HepG2 (cell line): ENCODE measurements at places on chromosomes 3 and 15. TPM values are rescaled to one million over a fixed set of nuclear protein-coding genes. Genes with fewer than 3 reads are reported as not detected.

DNA sequence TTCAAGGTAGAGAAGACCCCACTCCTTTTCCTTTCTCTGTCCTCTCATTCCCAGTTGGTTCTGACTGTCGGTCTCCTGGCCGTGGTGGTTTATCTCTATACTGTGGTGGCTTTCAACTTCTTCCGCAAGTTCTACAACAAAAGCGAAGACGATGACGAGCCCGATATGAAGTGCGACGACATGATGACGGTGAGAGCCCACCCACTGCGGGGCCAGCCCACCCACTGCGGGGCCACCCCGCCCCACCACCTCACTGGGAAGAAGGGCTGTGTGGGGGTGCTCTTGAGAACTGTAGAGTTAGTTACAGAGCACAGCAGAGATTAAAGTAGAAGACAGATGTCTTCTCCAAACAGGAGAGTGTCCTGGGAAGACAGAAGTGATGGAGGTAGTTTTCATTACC is 110.6 kb upstream of the CHRM5 start:
- DNase-seq, result no peak

DNA sequence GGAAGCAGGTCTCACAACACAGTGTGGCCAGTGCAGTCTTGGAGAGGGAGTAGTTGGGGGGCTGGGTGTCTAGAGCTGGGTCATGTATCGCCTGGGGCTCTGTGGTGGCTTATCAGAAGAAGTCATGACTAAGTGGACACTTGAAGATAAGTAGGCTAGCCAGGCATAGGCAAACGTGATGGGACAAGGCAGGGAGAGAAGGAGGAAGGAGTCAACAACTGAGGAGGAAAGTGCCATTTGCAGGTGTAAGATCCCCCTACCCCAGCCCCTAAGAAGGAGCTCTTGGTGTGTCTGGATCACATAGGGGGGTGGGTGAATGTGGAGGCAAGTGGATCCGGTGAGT is 352.3 kb downstream of the LRTM1 start:
- DNase-seq, result no peak

GRCh38 chr15:31135523-31135922 is 34.0 kb upstream of the TRPM1 start:
- DNase-seq, result no peak

- no peak for DNase-seq
Measured at GRCh38 chr3:11009898-11010297, 17.4 kb downstream of the SLC6A1 start.

DNA sequence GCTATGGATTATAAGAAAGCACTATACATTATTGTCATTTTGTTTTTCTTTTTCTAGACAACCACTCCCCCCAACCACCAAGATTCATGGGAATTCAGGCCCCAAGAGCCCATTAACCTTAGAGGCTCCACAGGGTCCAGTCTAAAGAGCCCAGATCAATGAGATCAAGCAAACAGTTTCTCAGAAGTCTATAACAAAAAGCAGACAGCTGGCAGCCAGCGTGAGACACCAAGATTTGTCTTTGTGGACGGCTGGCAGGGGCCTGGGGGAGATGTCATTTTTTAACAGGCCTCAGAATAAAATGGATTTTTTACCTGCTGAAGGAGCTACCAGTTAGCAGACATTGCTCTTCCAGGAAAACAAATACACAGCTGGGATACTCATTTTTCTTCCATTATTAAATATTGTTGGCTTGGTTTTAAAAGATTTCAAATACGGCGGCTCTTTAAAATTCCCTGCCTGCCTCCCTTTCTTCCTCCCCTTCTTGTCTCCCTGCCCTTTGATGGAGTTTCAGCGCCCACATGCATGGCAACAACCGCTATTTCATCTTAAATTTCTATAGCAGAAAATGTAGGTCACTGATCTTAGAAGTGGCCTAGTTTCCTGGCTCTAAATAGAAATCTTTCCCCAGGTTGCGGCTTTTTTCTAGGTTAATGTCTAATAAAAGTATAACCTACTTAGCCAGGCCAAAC is 130.6 kb downstream of the FAM174B start:
- DNase-seq, result no peak

DNA sequence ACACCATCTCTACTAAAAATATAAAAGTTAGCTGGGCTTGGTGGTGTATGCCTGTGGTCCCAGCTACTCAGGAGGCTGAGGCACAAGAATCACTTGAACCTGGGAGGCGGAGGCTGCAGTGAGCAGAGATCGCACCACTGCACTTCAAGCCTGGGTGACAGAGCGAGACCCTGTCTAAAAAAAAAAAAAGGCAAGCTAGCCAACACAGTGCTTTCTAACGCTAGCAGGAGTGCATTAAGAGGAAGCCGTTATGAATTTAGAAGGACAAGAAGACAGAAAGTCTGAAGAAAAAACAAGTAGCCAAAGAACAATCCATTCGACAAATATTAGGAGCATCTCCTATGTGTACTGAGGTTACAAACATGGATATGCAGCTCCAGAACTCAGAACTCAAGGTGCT is 28.6 kb downstream of the BHLHE40 start:
- DNase-seq, result no peak

- DNase-seq, result peak; percentile 93
Measured at GRCh38 chr15:43824302-43825246, at the start of gene MFAP1. Gene MFAP1 (minus strand): TSS chr15:43824690. CDS start chr15:43824569, 121 bp downstream.

DNA sequence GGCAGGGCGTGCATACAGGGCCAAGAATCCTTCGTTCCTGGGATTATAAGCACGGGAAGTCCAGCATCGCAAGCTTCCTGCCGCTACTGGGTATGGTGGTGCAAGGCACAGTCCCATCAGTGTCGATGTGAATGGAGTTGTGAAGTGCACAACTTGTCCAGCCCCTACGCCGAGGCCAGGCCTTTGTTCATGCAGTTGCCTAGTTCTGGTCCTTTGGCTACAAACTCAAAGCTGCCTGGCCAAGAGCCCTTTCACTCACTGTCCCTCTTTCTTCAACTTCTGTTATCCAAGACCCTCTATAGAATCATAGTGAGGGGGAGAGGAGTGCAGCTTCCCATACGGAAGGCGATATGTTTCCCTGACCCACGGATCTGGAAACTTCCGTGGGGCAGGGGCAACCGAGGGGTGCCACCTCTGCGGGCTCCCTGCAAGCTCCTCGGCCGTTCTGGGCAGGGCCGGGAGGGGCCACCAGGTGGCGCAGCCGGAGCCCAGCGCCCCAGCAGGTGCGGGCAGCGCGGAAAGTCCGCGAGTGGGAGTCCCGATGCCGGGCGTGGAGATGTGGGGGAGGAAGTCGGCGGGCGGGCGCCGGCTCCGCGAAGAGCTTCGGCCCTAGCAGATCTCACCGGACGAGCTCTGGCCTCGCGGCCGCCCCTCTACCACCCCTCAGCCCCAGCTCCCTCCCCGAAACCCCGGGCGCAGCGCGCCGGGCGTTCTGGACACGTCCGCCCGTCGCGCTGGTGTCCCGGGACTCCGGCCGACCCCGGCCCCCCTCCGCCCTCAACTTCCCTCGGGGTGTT is 693 bp downstream of the RASGRP1 start:
- DNase-seq, result no peak

- no peak for DNase-seq
Measured at GRCh38 chr3:13785853-13786436, 93.9 kb downstream of the WNT7A start.

DNA sequence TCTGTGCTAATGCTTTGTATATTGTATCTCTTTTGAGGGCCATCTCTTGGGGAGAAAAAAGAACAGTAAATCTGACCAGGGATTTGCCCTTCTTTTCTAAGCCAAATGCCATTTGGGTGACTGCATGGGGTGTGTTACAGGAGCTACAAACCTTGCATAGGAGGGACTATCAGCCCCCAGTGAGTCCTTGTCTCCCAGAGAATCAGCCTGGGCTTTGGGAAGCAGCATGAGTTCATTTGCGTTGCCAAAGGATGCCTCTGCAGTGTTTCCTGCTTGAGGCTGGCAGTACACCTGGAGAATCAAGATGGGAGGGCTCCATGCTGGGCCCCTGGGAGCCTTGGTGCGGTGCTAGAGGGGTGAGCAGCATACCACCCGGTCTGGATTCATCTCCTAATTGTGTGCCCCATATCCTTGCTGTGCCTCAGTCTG is 49.6 kb upstream of the POLG start:
- DNase-seq, result no peak

- no peak for DNase-seq
Measured at GRCh38 chr3:160893207-160893606, 137.2 kb downstream of the PPM1L start.

DNA sequence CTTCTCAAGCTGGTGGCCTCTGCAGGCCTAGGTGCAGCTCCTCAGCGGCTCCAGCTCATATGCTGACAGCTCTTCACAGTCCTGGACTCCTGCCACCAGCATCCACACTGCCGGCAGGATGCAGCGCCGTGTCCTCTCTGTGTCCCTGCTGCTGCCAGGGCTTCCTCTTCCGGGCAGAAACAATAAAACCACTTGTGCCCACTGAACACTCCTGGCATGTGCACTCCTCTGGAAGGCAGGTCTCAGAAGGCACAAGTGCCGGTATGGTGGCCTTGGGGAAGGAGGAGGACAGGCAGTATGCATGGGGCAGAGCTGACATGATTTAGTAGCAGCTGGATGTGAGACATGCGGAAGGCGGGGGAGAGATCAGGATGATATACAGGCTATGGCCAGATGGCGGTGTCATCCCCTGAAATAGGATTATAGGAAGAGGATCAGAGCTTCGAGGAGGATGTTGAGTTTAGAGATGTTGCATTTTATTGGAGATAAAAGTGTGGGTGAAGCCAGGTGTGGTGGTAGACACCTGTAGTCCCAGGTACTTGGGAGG is 7.5 kb upstream of the MAN2A2 start:
- DNase-seq, result no peak

- DNase-seq, result no peak
Measured at GRCh38 chr3:142889212-142890014, 530 bp upstream of the PCOLCE2 start.

DNA sequence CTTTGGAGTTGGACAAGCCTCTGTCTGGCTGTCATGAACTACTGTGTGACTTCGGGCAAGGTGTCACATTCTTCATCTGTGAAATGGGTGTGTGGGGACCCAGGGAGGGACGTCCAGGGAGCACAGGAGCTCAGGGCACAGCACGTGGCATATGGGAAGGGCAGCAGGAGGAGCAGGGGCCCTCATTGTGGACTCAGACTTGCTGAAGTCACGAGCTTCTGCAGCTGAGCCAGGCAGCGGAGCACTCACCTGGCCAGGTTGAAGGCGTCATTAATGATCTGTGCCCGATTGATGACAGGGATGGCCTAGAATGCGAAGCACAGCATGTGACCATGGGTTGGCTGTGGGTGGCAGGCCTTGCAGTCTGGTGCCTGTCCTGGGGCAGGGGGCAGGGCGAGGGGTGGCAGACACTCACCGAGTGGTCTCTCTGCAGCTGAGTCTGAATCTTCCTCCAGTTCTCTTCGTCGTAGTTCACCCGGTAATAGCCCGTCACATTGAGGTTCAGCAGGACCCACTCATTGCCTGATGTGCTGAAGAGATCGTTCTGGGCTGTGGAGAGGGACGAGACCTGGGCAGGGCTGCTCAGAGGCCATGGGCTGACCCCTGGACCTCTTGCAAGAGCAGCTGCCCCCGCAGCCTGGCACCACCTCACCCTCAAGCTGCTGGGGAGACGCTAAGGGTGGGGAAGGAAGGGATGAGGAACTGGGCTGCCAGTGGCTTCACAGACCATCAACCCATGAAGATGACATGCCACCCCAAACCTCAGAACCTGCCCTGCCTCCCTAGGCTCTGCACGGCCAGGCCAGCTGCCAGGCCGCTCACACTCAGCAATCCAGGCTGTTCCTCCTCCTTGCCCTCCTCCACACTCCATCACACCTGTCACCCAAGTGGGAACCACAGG is 15.4 kb downstream of the ANPEP start:
- no peak for DNase-seq

The ECE2 gene
- 0.03 TPM in 1 of 2 replicates, not detected in the other for polyA plus RNA-seq

The GOLGA8T gene
- polyA plus RNA-seq, result 0.07 TPM in 1 of 2 replicates, not detected in the other

The CEMIP gene
- 14.2 and 28.5 TPM in 2 replicates for polyA plus RNA-seq

The DTWD1 gene
- 10.8 and 12.7 TPM in 2 replicates for polyA plus RNA-seq

The ERC2 gene
- 0.08 and 0.16 TPM in 2 replicates for polyA plus RNA-seq

The ROPN1 gene
- polyA plus RNA-seq, result not detected in 2 replicates

The DLL4 gene
- 0.25 and 0.27 TPM in 2 replicates for polyA plus RNA-seq

The EFHB gene
- polyA plus RNA-seq, result 0.42 and 0.69 TPM in 2 replicates

The ATP13A5 gene
- polyA plus RNA-seq, result not detected in 2 replicates

The NPTN gene
- polyA plus RNA-seq, result 77.8 and 78.0 TPM in 2 replicates
